ENCODE measurements at places on chromosomes 1 and 21. TPM values are rescaled to one million over a fixed set of nuclear protein-coding genes. Genes with fewer than 3 reads are reported as not detected.

CALML6 gene
- 0.46 TPM for total RNA-seq

CTSS gene
- 30.9 TPM for total RNA-seq

AK5 gene
- total RNA-seq: 0.46 TPM

PTPN14 gene
- 0.79 TPM for total RNA-seq

HHIPL2 gene
- 0.29 TPM for total RNA-seq

FAM163A gene
- total RNA-seq: not detected

CA6 gene
- total RNA-seq: 1.2 TPM

HTR1D gene
- total RNA-seq: not detected

GRCh38 chr1:200029035-200029821 is 1.7 kb downstream of the NR5A2 start:
- DNase-seq: no peak

- no peak for DNase-seq
Observed at GRCh38 chr1:119674111-119674526, 26.1 kb upstream of the ZNF697 start.

- DNase-seq: peak; percentile 6
Observed at GRCh38 chr1:5481889-5482288, 510.3 kb downstream of the NPHP4 start.

GRCh38 chr1:192998536-192998935 is 60.6 kb downstream of the UCHL5 start:
- DNase-seq: no peak

DNA sequence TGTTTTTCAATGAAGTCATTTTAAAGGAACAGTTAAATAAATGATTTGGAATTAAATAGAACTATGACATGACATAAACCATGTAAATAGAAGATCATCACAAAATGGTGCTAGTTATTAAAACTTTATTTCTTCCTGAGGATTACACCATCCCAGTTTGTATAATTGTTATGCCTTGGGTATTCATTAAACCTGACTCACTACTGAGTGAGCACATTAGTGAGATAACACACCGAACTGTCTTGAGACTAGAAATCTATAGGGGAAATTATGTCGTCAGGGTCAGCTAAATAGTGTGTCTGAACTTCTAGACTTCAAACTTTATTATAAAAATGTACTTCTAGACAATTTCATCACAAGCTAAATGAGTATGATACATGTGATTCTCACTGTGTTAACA is 189.4 kb downstream of the NCAM2 start:
- no peak for DNase-seq

- no peak for DNase-seq
Observed at GRCh38 chr1:81375884-81376548, 424.7 kb upstream of the ADGRL2 start.

GRCh38 chr1:155834296-155834926 is 22.6 kb downstream of the GON4L start:
- DNase-seq: no peak

DNA sequence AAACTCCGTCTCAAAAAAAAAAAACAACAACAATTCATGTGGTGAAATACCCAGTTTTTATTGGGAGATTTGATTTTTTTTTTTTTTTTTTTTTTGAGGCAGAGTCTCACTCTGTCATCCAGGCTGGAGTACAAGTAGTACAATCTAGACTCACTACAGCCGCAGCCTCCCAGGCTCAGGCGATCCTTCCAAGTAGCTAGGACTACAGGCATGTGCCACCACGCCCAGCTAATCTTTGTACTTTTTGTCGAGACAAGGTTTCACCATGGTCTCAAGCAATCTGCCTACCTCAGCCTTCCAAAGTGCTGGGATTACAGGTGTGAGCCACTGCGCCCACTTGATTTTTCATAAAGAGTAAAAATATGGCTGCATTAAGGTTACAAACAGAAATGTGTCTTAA is 15.4 kb downstream of the FAM76A start:
- DNase-seq: no peak

- no peak for DNase-seq
Observed at GRCh38 chr1:53122201-53122885, 20.1 kb downstream of the SLC1A7 start.

DNA sequence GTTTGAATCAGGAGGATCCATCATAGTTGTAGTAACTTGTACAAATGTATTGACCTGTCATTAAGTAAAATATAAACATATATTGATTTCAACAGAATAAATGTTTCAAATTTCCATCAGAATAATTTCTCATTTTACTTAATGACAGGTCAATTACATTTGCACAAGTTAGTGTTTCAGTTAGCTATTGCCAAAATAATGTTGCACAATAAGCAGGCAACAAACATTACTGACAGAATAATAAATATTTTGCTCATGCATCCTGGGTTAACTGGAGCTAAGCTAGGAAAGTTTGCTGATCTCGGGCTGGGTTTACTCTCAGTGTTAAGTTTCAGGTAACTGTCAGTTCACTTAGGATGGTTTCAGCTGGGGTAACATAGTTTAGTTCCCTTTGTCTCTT is 822.4 kb downstream of the KCNT2 start:
- DNase-seq: no peak

DNA sequence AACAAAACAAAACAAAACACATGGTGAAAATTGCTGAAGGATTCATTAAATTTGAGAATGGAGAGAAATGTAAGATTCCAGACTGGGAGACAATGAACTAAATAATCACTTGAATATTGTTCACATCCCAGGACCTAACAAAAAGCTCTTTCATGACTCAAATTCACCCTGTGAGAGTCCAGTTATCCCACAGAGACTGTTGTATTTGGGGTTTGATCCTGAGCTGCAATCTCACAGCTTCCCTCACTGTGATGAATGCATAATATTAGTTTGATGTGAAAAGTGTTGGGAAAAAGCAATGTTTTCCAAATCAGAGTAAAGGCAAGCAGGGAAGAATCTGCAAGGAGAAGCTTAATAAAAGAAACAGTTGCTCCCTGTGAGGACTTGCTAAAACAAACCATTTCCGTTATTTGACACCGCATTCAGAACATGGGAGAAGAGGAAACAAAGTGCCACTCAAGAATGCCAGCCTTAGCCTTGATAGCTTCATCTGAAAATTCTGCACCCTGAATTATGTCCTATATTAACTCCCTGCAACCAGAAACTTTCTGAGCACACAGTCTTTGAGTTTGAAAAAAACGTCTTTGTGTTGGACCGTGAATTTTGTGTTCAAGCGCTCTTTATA is 208.8 kb downstream of the DAB1 start:
- DNase-seq: no peak

- peak; percentile 21 for DNase-seq
Observed at GRCh38 chr1:213871179-213871578, 116.6 kb upstream of the PROX1 start.
